ENCODE measurements at places on chromosomes 13 and 19. TPM values are rescaled to one million over a fixed set of nuclear protein-coding genes. Genes with fewer than 3 reads are reported as not detected.

Gene YJEFN3
- total RNA-seq = 1.0 TPM

- no peak for DNase-seq
These were observed 1.4 kb upstream of the TSHZ3 start for GRCh38 chr19:31350693-31351055.

Gene KIR3DL2
- not detected for total RNA-seq

DNA sequence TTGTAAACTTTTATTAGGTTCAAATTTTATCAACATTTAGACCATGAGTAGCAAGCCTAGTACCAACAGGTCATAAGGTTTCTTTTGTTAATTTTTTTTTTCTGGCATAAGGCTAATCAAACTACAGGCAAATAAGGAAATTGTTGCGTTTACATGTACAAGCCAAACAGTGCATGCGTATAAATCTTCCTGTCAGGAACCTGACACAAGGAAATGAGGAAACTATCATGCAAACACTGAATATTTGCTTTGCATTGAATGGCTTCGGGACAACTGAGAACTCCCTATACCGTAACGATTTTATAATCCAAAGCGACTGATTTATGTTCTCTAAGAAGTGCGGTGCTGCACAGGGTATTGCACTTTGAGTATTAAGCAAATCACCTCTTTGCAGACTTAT, 133.0 kb upstream of the TRPC4 start:
- DNase-seq = no peak

DNA sequence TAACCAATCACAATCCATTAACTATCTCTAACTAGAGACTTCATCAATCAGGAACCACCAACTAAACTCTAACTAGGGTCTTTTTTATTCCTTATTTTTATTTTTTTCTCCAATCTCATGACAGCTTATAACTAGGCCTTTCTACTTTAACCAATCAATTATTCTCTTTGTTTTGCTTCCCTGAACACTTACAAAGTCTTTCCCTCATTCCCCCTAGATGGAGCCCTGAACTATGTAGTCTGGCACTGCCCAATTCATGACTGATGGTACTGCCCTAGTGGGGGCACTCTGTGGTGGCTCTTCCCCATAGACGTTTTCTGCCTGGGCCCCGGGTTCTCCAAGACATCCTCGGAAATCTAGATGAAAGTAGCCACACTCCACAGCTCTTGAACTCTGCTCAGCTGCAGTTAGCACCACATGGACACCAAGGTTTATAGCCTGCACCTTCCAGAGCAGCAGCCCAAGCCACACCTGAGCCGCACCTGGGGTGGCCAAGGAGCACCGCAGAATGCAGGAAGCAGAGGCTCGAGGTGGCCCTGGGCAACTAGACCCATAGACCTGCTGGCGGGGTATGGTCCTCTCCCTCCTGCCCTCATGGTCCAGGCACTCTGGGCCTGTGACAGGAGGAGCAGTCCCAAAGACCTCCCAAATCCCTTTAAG, 6.6 kb downstream of the ATP7B start:
- DNase-seq = no peak

- DNase-seq = no peak
These were observed 778 bp upstream of the LRRC4B start for GRCh38 chr19:50568728-50569698.

Gene PSG7
- not detected for total RNA-seq

Measured in thymus (tissue), 14 donors.